ENCODE measurements at places on chromosomes 1 and 21.
A peak's percentile ranks its signal among the peaks of the same experiment; 100 is the strongest.

DNA sequence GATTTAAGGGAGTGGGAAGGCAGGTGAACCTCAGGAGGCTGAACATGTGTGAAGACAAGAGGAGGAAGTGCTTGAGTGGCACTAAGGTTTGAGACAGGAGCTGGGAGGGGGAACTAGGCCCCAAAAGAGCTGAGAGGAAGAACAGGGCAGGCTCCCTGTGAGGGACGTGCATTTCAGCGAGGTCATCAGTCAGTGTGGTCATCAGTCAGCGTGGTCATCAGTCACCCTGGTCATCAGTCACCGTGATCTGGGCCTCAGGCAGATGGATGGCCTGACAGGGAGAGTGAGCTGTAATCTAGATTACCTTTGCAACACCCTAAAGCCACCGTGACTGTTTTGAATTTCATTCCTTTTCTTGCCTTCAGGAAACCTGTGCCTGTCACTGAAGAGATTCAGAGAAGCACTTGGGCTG is 29.1 kb downstream of the VTCN1 start:
- DNase-seq = peak; percentile 62

GRCh38 chr1:201850053-201850397 is 21.1 kb downstream of the IPO9 start:
- no peak for DNase-seq

DNA sequence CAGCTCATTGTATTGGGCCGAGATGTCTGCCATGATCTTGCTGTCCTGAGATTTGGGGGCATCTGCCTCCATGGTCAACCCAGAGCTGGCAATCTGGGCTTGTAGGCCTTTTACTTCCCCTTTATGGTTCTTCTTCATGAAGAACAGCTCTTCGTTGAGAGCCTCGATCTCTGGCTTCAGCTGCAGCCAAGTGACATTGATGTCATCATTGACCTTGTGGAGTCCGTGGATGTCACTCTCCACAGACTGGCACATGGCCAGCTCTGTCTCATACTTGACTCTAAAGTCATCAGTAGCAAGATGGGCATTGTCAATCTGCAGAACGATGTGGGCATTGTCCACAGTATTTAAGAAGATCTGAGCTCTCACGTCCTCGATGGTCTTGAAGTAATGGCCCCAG is 29.2 kb downstream of the RAP1A start:
- DNase-seq = peak; percentile 76

DNA sequence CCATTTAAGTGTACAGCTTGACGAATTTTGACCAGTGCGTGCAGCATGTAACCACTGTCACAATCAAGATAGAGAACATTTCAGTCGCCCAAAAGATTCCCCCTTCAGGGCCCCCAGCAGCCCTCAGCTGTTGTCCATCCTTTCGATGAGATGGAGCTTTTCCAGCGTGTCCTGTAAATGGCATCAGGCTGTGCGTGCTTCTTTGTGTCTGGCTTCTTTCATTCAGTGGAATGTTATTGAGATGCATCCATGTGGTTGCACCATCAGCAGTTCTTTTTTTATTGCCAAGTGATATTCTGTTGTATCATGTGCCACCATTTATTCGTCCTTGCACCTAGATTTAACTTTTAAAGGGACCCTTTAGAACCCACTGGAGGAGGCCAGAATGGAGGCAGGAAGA is 21.9 kb downstream of the UBE2Q1 start:
- DNase-seq = no peak

GRCh38 chr1:216894494-216894893 is 171.3 kb upstream of the ESRRG start:
- no peak for DNase-seq

GRCh38 chr1:160952129-160952510 is 2.5 kb downstream of the ITLN2 start:
- DNase-seq = no peak

- peak; percentile 61 for DNase-seq
Observed at GRCh38 chr1:235745503-235746136, 96.0 kb upstream of the GNG4 start.

- no peak for DNase-seq
Observed at GRCh38 chr1:116230712-116231111, 119.5 kb downstream of the MAB21L3 start.

- DNase-seq = peak; percentile 60
Observed at GRCh38 chr1:29235955-29236711, at the start of gene PTPRU. Gene PTPRU, plus strand, starts transcription at chr1:29236522. Its CDS starts 123 bp downstream, at chr1:29236645.

DNA sequence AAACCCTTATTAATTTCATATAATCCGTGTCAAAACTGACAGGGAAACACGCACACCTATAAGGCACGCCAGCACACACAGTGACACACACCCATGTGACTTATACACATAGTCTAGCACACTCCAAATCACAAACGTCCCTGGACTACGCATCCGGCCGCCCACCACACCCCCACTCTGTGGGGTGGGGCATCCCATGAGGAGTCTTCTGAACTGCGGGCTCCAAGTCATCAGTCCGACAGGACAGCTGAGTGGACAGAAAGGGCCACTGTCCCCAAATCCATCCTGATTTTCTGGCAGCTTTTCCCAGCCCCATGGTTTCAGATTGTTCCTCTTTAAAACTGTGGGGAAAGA is 829 bp downstream of the PEA15 start:
- peak; percentile 75 for DNase-seq

- DNase-seq = no peak
Observed at GRCh38 chr1:67137307-67137753, 2.6 kb upstream of the C1orf141 start.

- no peak for DNase-seq
Observed at GRCh38 chr1:159442428-159442827, 2.9 kb downstream of the OR10J1 start.

- peak; percentile 3 for DNase-seq
Observed at GRCh38 chr1:64775113-64775512, 30.2 kb downstream of the RAVER2 start.

GRCh38 chr1:89261926-89262515 is 10.6 kb downstream of the GBP5 start:
- DNase-seq = no peak

GRCh38 chr1:159079525-159079924 is 3.0 kb upstream of the AIM2 start:
- no peak for DNase-seq

- no peak for DNase-seq
Observed at GRCh38 chr1:21661886-21662285, 7.3 kb downstream of the RAP1GAP start.

GRCh38 chr1:25020851-25021590 is 90.9 kb upstream of the RUNX3 start:
- no peak for DNase-seq

DNA sequence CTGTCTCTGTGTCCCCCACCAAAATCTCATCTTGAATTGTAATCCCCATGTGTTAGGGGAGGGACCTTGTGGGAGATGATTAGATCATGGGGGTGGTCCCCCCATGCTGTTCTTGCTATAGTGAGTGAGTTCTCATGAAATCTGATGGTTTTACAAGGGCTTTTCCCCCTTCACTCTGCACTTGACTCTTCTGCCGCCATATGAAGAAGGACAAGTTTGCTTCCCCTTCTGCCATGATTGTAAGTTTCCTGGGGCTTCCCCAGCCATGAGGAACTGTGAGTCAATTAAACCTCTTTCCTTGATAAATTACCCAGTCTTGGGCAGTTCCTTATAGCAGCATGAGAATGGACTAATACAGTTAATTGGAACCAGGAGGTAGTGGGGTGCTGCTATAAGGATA is 137.1 kb upstream of the RAB4A start:
- DNase-seq = peak; percentile 87

DNA sequence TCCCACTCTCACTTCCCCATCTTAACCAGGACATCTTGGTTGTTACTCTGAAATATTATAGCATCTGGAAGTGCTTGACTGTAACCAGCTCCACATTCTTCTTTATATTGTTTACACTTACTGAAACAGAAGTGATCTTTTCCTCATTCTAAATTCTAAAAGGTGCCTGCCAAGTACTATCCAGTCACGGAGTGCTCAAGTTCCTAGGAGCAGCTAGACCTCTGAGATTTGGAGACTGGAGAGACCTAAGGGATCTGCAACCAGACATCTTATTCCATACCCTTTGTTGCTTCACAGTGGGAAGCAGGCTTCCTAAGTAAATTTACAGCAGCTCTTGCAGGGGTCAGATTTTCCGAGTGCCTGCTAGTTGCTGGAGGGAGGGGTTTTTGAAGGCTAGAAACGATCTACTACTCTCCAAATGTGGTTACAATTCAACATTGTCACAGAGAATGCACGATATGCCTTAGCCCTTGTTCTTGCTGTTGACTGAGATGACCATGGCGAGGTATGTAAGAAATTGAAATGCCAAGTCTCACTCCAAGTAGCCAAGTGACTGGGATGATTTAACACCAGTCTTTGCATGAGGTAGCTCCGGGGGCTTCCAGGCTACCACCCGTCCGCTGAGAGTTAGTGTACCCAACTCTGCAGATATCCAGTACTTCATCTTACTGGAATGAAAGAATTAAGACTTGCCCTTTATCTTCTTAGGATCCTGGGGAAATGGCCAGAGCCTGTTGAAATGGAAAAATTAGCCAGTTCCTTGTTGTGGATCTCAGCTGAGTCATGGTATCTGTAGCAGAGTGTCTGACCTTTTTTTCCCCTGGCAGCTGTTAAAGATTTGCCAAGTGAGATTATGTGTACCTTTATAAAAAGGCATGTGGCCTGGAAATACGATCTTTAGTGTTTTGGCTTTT is 150.8 kb downstream of the MAST2 start:
- no peak for DNase-seq

DNA sequence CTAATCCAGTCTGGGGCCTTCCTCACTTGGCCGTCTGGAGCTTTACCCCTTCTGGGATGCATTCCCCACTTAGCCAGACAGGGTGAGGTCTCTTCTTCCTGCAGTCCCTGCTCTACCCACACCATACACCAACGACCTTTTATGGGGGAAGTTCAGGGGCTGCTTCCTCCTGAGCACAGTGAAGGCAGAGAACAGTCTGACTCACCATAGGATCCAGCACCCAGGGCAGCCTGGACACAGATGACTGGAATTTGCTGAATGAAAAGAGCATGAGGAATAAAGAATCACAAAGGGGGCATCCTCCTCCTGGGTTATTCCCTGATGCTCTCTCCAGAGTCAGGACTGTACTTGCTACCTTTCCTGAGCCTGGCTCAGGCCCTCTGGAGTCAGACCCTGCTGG is 4.6 kb upstream of the FOXE3 start:
- DNase-seq = peak; percentile 40

DNA sequence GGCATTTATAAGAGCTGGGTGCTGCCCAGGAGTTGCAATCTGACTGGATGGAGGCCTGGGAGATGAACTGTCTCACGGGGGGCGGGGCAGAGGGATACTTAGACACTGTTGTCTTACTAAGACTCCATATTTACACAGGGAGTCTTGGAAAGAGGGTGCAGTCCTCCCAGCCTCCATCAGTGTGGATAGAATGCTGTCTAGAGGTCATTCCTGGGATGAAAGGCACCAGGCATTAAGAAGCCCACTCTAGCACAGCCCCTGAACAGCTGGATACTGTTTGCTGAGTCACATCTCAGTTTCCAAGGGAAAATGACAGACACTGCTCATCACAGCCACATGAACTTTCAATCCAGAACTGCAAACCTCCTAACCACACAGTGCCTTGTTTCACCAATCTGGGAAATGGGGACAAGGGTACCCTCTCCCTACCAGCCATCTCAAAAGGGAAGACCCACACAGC is 43.3 kb downstream of the SSBP3 start:
- no peak for DNase-seq

GRCh38 chr21:46154155-46154954 is 1.0 kb downstream of the FTCD start:
- DNase-seq = no peak

DNA sequence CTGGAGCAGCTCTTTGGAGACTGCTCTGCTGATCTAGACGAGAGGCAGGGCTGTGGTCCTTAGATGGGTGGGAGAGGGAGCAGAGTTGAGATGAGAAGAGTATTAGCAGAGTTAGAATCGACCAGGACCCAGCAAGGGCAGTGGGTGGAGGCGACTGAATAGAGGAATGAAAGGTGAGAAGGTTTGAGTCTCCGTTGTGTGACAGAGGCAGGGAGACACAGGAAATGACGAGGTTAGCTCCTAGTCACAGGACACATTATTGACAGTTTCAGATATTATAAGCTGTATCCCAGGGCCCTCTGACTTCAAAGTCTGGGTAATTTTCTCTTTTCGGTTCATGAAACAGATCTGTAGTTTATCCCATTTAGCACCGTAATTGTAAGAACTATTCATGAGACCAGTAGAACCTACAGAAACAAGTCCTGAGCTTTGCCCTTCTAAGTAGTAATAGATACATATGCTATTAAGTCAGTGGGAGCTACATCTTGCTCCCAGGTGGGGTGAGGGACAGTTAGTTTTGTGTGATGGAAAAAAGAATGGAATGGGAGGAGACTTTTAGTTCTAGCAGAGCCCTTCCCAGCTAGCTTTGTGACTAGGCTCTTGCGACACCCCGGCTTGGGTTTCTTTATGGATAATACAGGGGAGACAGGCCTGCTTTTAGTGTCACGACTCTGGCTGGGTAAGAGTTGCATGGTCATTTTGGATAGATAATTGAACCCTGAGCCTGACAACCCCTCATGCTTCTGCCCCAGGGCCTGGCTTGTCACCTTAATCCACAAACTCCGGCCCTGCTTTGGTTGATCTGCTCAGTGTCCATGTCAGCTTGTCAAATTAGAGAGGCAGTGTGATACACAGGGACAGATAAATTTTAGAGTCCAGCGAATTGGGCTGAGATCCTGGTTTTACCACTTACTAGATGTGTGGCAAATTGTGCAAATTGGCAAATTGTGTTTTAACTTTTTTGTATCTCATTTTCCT is 70.2 kb downstream of the UCK2 start:
- no peak for DNase-seq

GRCh38 chr1:9836632-9836960 is 12.8 kb upstream of the CLSTN1 start:
- DNase-seq = no peak

GRCh38 chr1:62926681-62927252 is 142.8 kb downstream of the ATG4C start:
- DNase-seq = no peak
